ENCODE measurements at places on chromosomes 2 and 18.
A peak's percentile ranks its signal among the peaks of the same experiment; 100 is the strongest.

- peak within 1 kb of the TSS; percentile 72 for H3K4me3 ChIP-seq
- DNase-seq, result peak; percentile 73
- H3K27me3 ChIP-seq, result no peaks in the 10 kb centered on the region
- H3K4me1 ChIP-seq, result no peaks in the 10 kb centered on the region
- H3K27ac ChIP-seq, result peak within 1 kb of the TSS; percentile 52
These were observed at the start of gene LYPD6 for GRCh38 chr2:149330127-149331022. LYPD6 (plus strand) TSS chr2:149330587; CDS start chr2:149437709, 107,122 bp downstream.

GRCh38 chr2:2869553-2869952 is 508.1 kb downstream of the EIPR1 start:
- no peak overlapping the region for H3K27ac ChIP-seq
- H3K27me3 ChIP-seq, result peaks cover 14% of the 10 kb centered on the region
- H3K4me1 ChIP-seq, result no peaks in the 10 kb centered on the region
- no peak overlapping the region for H3K4me3 ChIP-seq

DNA sequence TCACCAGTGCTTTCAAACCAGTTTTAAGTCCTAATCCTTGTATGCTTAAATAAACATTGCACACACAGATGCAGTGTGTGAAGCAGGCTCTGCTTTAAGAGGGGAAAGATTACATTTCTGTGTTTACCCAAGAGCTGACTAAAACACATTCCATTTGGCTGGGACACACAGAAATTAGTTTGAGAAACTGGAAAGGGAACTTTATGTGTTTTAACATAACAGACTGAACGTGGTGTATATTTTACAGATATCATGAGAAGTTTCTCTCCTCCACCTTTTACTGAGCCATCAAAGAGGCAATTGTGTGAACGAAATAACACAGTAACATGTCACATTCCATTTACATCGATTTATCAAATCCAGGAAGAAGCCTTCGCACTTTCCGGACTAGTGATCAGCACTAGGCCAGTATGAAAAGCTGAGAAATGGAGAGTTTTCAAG is 121.8 kb downstream of the MAIP1 start:
- no peaks in the 10 kb centered on the region for H3K36me3 ChIP-seq
- H3K27me3 ChIP-seq, result no peaks in the 10 kb centered on the region
- peak overlapping the region; percentile 18 for H3K4me3 ChIP-seq
- H3K4me1 ChIP-seq, result peaks cover 59% of the 10 kb centered on the region

GRCh38 chr2:61626827-61627226 is 88.7 kb upstream of the XPO1 start:
- no peak for DNase-seq
- no peak overlapping the region for H3K4me3 ChIP-seq
- H3K36me3 ChIP-seq, result no peaks in the 10 kb centered on the region

- no peak overlapping the region for H3K4me3 ChIP-seq
- H3K4me1 ChIP-seq, result no peaks in the 10 kb centered on the region
- no peak overlapping the region for H3K27ac ChIP-seq
- H3K36me3 ChIP-seq, result no peaks in the 10 kb centered on the region
- DNase-seq, result no peak
- H3K27me3 ChIP-seq, result no peaks in the 10 kb centered on the region
These were observed 211.8 kb downstream of the EPHA4 start for GRCh38 chr2:221360312-221360711.

- H3K27me3 ChIP-seq, result no peaks in the 10 kb centered on the region
- H3K4me1 ChIP-seq, result no peaks in the 10 kb centered on the region
- H3K4me3 ChIP-seq, result no peak overlapping the region
- no peak for DNase-seq
These were observed 693.3 kb upstream of the CDH7 start for GRCh38 chr18:65057439-65058083.

DNA sequence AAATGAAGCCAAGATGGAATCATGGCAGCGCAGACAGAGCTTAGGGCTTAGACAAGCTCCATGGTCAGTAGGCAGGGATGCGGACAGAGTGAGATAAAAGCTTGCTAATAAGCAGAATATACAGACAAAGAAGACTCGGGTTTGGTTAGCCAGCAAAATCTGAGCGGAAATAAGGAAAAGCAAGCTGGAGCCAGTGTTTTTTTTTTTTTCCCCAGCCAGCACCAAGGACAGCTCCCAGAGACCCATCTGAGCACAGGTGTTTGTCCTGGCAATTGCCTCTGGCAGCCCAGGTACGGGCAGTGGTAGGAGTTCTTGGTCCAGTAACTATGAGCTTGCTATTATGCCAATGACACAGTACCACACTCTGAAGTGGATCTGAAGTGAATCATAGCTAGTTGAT is 187.6 kb downstream of the ADCYAP1 start:
- no peak overlapping the region for H3K4me3 ChIP-seq
- H3K36me3 ChIP-seq, result no peaks in the 10 kb centered on the region
- H3K4me1 ChIP-seq, result no peaks in the 10 kb centered on the region
- H3K27ac ChIP-seq, result no peak overlapping the region

- H3K4me3 ChIP-seq, result no peak overlapping the region
- H3K27ac ChIP-seq, result peak overlapping the region; percentile 61
- H3K27me3 ChIP-seq, result no peaks in the 10 kb centered on the region
- DNase-seq, result no peak
- H3K4me1 ChIP-seq, result peaks cover 20% of the 10 kb centered on the region
These were observed 24.0 kb downstream of the MAIP1 start for GRCh38 chr2:199979398-199979797.

DNA sequence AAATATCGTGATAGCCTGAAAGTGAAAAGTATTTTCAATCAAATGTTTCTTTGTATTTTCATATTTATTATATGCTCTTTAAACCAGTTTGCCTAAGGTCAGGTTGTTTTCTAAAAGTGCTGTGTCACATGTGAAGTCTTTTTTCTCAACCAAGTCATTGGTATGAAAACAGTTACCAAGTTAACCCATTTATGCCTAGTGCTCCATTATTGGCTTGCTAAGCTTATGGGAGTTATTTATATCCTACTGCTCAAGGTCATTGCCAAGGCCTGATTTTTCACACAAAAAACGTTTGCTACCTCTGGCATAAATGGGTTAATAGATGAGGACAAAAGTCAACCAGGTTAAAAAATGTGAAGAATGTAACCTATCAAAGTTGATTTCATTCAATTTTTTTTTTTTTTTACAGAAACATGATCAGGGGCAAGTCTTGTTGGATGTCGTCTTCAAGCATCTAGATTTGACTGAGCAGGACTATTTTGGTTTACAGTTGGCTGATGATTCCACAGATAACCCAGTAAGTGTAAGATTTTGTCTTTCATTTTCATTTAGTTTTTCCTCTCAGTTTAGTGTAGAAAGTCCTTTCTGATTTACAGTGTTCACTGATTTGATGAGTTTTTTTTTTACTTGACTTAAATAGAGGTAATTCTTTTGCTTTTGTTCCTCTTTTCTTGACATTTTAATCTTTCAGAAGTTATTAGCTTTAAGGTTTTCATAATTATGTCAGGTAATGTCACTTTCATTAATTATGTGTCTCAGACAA is 102.6 kb downstream of the PTPN4 start:
- no peaks in the 10 kb centered on the region for H3K27me3 ChIP-seq
- DNase-seq, result no peak
- H3K4me3 ChIP-seq, result no peak overlapping the region

DNA sequence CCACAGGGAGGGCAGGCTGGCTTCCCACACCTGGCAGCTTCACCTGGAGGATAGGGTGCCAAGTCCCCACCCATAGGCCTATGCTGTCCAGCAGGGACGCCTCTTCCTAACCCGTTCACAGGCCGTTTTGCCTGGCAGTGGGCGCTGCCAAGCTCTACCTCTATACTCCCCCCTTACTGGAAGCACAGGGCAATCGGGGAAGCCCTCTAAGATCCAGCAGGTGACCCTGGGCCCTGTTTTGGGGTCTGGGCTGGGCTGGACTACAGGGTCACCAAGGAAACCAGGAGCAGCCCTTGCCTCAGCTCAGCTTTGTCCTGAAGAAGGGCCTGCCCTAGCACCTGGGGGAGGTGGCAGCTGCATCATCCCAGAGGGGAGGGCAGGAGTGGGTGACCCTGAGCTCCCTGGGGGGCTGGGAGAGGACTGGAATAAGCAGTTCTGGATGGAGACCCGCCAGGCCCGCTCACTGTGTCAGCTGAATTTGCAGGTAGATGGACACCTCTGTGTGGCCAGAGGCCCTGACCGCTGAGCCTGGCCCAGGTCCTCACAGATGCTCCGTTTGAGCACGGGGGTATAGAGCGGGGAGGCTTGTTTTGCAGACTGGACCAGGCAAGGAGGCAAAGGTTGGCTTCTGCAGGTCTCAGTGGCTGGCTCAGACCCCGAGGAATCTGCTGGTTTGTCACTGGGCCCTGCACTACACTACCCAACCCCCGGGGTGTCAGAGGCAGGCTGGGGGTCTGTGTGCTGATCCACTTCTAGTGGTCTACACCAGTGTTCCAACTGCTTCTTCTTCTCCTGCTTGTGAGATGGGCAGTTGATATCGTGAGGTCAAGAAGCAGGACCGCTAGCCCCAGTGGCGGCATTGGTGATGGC is 163.1 kb downstream of the ASB1 start:
- H3K4me1 ChIP-seq, result no peaks in the 10 kb centered on the region
- no peak overlapping the region for H3K27ac ChIP-seq
- no peaks in the 10 kb centered on the region for H3K27me3 ChIP-seq
- no peak overlapping the region for H3K4me3 ChIP-seq
- no peaks in the 10 kb centered on the region for H3K36me3 ChIP-seq

- H3K27me3 ChIP-seq, result no peaks in the 10 kb centered on the region
- no peak overlapping the region for H3K27ac ChIP-seq
- no peaks in the 10 kb centered on the region for H3K4me1 ChIP-seq
- no peak for DNase-seq
These were observed 69.2 kb downstream of the AP1S3 start for GRCh38 chr2:223768179-223768578.

GRCh38 chr18:34121200-34121721 is 103.5 kb downstream of the NOL4 start:
- no peaks in the 10 kb centered on the region for H3K36me3 ChIP-seq
- H3K27me3 ChIP-seq, result no peaks in the 10 kb centered on the region
- DNase-seq, result peak; percentile 3
- H3K4me1 ChIP-seq, result peaks cover 18% of the 10 kb centered on the region

DNA sequence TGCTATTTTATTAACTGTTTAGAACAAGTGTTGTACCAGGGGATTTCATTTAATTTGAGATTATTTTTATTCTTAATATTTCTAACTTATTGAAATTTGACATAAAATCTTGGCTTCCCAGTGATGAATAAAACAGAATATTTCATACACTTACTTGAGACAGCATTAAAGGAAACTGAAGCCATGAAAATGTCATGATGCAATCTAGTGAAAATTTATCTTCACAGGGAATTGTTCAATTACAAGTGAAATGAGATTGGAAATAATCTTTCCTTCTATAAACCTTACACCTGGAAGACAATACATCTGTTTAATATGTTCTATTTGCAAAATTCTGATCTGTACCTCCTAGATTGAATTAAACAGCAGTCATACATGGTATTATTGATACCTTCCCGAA is 511.0 kb upstream of the CDH7 start:
- H3K4me3 ChIP-seq, result no peak overlapping the region
- no peaks in the 10 kb centered on the region for H3K27me3 ChIP-seq
- H3K36me3 ChIP-seq, result no peaks in the 10 kb centered on the region
- no peak for DNase-seq
- H3K4me1 ChIP-seq, result peaks cover 20% of the 10 kb centered on the region
- no peak overlapping the region for H3K27ac ChIP-seq

- no peaks in the 10 kb centered on the region for H3K27me3 ChIP-seq
- H3K36me3 ChIP-seq, result peaks cover 10% of the 10 kb centered on the region
- no peak overlapping the region for H3K4me3 ChIP-seq
- no peaks in the 10 kb centered on the region for H3K4me1 ChIP-seq
- no peak overlapping the region for H3K27ac ChIP-seq
- DNase-seq, result no peak
These were observed 8.7 kb downstream of the ANTXR1 start for GRCh38 chr2:69021727-69022126.

- no peak overlapping the region for H3K4me3 ChIP-seq
- DNase-seq, result no peak
- no peaks in the 10 kb centered on the region for H3K27me3 ChIP-seq
- no peak overlapping the region for H3K27ac ChIP-seq
- peaks cover 35% of the 10 kb centered on the region for H3K36me3 ChIP-seq
These were observed 30.5 kb downstream of the ZEB2 start for GRCh38 chr2:144489315-144489916.

DNA sequence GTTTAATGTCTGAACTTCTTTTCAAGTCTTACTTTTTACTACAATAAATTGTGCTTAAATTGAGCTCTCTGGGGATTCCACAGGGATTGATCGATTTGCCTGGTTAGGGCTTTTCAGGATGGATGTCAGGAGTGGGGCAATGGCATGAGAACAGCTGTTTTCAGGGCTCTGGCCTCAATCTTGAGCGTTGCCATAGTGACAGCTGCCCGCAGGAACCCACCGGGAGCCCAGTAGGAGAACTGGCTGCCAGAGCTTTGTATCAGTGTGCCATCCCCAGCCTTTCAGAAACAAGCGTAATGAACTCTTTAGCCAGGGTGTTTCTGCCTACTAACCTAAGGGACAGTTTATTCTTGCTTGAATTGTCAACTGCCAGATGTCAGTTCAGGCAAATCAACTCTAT is 93.5 kb downstream of the GALNT3 start:
- H3K4me3 ChIP-seq, result no peak overlapping the region
- no peaks in the 10 kb centered on the region for H3K36me3 ChIP-seq
- peaks cover 11% of the 10 kb centered on the region for H3K4me1 ChIP-seq
- H3K27ac ChIP-seq, result peak overlapping the region; percentile 5

GRCh38 chr2:146037334-146037870 is 1517.5 kb upstream of the ZEB2 start:
- H3K27ac ChIP-seq, result peak overlapping the region; percentile 32
- no peaks in the 10 kb centered on the region for H3K4me1 ChIP-seq
- H3K4me3 ChIP-seq, result no peak overlapping the region

DNA sequence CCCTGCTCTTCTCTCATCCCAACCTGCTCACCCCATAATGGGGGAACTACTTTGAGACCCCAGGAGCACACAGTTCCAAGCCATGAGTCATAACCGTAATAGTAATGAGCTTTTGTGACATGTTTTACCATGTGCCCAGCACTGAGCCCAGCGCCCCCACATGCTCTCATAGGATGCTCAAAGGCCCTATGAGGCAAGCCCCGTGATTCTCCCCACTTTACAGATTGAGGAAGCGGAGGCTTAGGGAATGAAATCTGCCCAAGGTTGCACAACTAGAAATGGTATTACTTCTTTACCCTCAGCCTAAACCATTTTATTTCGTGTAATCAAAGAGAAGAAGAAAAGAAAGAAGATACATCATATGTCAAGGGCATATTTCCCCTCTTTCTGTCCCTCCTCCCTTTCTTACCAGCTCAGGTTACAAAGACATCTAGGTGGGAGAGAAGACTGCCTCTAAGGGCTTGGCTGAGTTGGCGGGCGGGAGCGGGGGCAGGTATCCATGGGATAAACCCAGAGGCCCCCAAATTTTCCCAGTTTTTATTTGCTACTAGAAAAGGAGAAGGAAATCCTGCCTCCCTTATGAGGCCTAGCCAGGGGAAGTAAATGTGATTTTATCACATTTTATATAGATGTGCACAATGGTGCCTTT is 24.2 kb downstream of the BCL11A start:
- H3K36me3 ChIP-seq, result peaks cover 4% of the 10 kb centered on the region
- no peak for DNase-seq
- peaks cover 53% of the 10 kb centered on the region for H3K4me1 ChIP-seq
- H3K4me3 ChIP-seq, result no peak overlapping the region
- no peak overlapping the region for H3K27ac ChIP-seq

DNA sequence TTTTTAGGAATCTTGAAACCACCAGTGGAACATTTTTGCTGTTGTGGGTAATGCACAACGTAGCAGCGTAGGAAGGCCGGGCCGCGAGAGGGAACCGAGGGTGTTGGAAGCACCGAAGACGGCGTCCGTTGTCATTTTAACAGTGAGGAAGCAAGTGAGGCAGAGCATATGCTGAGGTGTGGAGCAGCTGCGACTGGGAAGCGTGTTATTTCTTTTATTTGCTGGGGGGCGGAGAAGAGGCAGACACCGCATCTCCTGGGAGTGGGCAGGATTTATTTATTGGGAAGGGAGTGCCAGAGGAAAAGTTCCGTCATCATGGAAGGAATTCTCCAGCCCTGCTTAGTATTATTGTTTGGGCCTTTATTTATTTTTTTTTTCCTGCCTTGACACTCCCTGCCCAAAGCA is 232.8 kb downstream of the KLHL29 start:
- H3K36me3 ChIP-seq, result 0 out of 2 replicates have a peak, but pooled peaks cover 4% of the 10 kb centered on the region
- DNase-seq, result peak; percentile 66
- H3K27ac ChIP-seq, result peak overlapping the region; percentile 86
- H3K4me3 ChIP-seq, result peak overlapping the region; percentile 37

All from SJCRH30 (cell line).